ENCODE measurements at places on chromosomes 11 and 22. TPM values are rescaled to one million over a fixed set of nuclear protein-coding genes. Genes with fewer than 3 reads are reported as not detected.

GRCh38 chr11:33360642-33361041 lies 103.5 kb downstream of the HIPK3 start:
- DNase-seq, result no peak

DNA sequence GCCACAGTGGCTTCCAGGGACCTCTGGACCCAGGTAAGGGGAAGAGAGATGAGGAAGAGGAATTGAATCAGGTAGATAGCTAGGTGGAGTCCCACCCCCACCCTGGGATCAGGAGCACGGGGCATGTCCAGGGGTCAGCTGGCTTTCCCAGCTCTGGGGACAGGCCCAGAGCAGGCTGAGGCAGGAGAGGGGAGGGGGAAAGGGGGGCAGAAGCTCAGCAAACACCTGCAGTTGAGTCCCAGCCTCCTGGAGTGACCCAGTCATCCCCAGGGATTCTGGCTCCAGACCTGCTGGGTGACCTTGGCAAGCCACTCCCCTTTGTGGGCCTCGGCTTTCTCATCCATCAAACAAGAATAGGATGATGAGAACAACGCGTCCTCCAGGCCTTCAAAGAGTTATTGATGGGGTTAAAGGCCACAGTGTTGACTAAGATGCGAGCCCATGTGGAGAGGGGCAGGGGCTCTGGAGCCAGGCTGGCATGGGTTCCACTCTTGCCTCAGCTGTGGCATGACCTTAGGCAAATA lies 16.0 kb downstream of the STARD10 start:
- DNase-seq, result no peak

NUDT8 gene
- 10.8 TPM for total RNA-seq

RFPL3 gene
- total RNA-seq, result not detected

- no peak for DNase-seq
These were observed 7.9 kb downstream of the AIP start for GRCh38 chr11:67490727-67491065.

GRCh38 chr11:124297921-124298320 lies 15.8 kb downstream of the OR8D1 start:
- no peak for DNase-seq

ZBED4 gene
- total RNA-seq, result 21.8 TPM

GAB2 gene
- 55.8 TPM for total RNA-seq

DAGLA gene
- total RNA-seq, result 0.13 TPM

DNA sequence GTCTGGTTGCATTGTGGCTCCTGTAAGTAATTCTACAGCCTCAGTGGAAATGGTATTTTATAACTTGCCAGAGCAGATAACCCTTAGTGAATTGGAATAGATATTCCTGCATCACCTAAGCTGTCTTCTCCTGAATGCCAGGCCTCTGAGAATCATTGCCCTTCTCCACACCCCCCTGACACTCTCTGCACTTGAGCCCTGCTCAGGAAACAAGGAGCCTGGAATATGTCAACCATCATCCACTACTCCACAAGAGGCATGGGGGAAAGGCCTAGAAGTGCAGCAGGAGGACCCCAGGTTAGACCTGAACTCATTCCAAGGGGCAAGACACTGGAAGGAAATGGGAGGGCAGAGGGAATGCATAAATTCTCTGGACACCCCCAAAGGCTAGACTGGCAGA lies 72.4 kb downstream of the DSCAML1 start:
- no peak for DNase-seq

- DNase-seq, result no peak
These were observed 7.5 kb downstream of the ME3 start for GRCh38 chr11:86664930-86665329.

DSCAML1 gene
- total RNA-seq, result 0.03 TPM

DNA sequence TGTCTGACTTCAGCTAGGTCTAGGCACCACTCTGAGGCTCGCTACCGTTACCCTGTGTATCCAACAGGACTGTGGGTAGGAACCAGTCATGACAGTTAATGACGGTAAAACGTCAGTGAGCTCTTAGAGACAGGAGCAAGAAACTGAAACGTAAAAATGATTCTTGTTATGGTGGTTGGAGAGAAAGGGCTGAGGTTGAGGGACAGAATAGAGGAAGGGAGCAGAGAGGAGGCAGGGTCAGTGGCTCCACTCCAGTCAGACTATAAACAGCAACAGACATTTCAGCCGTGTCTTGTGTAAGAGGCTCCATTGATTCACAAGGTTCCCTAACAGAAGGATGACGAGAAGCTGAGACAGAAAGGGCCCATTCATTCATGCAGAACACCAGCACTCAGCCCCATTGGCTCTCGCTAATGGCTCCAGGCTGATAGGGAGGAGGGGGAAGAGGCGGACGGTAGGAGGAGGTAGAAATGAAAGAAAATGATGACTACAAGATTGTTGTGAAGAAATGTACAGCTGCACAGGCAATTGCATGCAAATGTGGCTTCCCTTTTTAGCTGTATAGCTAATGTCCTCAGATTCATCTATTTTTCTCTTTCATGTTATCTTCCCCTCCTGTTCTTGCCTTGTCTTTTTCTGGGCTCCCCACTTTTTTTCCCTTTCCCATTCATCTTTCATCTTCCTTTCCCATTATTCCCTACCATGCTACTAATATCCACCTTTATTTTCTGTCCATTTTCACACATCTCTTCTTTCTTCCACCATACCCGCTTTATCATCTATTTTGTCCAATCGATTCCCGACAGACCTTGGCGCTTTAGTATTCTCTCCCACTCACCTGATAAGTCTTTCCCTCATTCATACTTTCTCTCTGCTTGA lies 34.3 kb downstream of the ETS1 start:
- DNase-seq, result peak; percentile 30

- no peak for DNase-seq
These were observed 63.0 kb downstream of the HORMAD2 start for GRCh38 chr22:30143265-30143664.

GRCh38 chr11:128520888-128521681 lies 66.3 kb downstream of the ETS1 start:
- no peak for DNase-seq

GRCh38 chr11:21988477-21988876 lies 204.4 kb upstream of the ANO5 start:
- DNase-seq, result no peak

DNA sequence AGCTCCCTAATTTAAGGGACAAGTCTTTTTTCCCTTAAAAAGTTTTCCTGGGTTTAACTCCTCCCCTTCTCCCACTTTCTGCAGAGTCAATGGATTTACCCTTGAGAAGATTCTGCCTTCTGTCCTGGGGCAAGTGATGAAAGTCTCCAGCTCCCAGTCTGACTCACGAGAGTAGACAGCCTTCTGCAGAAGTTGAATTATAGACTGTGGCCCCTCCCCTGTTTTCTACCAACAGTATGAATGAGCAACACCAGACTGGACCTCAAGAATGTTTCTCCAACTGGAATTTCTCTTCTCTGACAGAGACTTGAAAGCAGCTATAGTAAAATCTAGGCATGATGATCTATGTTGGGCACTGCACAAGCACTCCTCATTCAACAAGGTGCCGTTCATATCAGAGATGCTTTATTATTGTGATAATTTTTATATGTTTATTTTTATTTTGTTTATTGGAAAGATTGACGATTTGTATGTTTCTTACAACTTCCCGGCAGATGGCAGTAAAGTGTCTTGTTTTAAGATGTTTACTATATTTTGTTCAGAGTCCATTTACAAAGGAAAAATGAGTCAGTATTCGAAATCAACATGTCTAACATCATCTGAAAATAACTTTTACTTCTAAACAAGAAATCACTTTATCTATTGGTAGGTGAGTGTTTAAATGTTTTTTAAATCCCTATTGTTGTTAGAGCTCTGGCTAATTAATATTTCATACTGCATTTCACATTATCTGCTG lies 56.6 kb downstream of the LMO2 start:
- no peak for DNase-seq

GRCh38 chr22:20957683-20958431 lies 9.2 kb upstream of the AIFM3 start:
- no peak for DNase-seq

DNA sequence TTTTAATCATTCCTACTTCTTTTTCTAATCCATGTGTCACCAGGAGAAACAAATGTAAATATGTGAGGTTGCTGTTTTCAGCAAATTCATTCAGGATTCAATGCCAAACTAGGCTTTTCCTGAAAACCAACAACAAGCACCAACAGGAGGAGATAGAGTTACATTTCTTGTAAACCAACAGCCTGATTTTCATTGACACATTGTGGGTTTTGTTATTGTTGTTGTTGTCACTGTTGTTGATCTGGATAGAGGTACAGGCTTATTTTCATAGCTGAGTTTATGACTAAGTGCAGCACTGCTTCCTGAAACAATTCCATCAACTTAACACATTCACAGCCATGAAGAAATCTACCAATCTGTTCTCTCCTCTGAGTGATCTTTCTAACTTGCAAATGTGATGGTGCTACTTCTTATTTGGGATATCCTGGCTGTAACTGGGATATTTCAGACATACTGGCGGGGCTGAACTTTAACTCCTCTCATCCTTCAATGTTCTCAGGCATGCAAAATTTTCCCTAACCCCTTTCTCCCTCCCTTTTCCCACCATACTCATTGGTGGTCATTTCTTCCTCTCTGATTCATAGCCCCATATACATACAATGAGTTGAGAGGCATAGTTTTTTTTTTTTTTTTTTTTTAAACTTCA lies 65.5 kb downstream of the ME3 start:
- no peak for DNase-seq

FZD4 gene
- 0.10 TPM for total RNA-seq

GRCh38 chr11:95444309-95445241 lies 213.6 kb upstream of the SESN3 start:
- DNase-seq, result no peak

SCGB2A2 gene
- not detected for total RNA-seq

GRCh38 chr11:88618327-88619070 lies 281.0 kb upstream of the CTSC start:
- no peak for DNase-seq

GRCh38 chr11:114151631-114152030 lies 92.1 kb downstream of the ZBTB16 start:
- no peak for DNase-seq

- DNase-seq, result no peak
These were observed 113.0 kb upstream of the FGF3 start for GRCh38 chr11:69931994-69932910.

OR5T3 gene
- not detected for total RNA-seq

DNA sequence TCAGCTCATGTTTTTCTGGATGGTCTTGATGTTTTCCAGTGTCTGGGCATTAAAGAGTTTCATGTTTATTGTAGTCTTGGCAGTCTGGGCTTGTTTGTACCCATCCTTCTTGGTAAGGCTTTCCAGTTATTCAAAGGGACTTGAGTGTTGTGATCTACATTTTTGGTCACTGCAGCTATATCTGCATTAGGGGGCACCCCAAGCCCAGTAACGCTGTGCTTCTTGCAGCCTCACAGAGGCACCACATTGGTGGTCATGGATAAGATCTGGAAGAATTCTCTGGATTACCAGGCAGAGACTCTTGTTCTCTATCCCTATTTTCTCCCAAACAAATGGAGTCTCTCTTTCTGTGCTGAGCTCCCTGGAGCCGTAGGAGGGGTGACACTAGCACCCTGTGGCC lies 451.5 kb upstream of the FAT3 start:
- DNase-seq, result no peak

GRCh38 chr11:22461626-22462025 lies 123.4 kb downstream of the SLC17A6 start:
- no peak for DNase-seq

- no peak for DNase-seq
These were observed 11.9 kb upstream of the CHRNA10 start for GRCh38 chr11:3683039-3683438.

GRCh38 chr22:29854432-29854831 lies 16.4 kb upstream of the ASCC2 start:
- DNase-seq, result no peak

MICALL1 gene
- total RNA-seq, result 21.8 TPM

DNA sequence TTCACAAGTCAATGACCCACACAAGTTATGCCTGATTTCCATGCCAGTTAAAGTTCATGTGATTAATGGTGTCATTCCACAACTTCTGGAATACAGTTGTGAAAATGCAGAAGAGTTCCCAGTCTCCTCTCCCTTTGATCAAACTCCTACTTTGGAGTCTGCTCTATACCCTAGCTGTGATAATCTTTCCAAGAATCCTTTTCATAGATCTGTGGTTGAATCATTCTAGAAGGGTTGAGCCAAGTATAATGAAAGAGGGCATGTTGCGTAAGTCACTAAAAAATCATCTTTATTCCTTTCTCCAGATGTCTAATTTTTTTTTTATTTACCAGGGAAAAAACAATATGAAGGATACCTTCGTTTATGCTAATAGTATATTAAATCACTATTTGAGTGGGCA lies 89.7 kb upstream of the CARD18 start:
- no peak for DNase-seq

CCDC89 gene
- total RNA-seq, result 1.1 TPM

DNA sequence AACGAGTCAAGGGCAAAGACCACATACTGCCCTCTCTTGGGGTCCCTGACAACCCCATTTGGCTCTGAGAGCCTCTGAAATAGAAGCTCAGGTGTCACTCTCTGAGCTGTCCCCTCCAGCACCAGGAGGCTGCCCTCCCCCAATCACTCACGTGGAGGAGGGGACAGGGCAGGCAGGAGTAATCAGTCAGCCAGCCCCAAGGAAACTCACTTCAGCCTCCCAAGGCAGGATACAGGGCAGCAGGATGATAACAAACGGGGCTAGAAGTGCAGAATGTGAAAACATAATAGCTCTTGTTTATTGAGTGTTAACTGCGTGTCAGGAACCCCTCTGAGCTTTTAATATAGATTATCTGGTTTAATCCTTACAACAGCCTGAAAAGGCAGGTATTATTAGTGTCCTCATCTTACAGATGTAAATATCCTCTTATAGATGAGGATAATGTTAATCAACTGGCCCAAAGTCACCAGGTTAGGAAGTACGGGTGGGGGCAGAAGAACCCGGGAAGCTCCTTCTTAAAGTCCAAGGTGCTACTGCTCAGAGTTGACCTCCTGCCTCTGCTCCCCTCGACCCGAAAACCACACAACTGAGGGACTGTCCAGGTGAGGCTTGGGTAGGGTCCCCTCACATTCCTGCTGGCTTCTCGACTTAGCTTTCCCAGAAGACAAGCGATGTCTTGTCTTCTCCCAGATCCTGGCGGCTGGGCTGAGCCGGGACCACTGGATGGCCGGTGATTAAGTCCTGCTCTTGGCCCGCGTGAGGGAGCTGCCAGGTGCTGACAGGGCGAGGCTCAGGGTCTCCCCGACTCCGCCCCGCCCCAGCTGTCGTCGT lies 2.7 kb downstream of the CHRM4 start:
- DNase-seq, result no peak
